NCI-H187 treated with DMSO at 0.1 percent for 48 hours (cell line): ENCODE measurements at places on chromosomes 5 and 9.

DNA sequence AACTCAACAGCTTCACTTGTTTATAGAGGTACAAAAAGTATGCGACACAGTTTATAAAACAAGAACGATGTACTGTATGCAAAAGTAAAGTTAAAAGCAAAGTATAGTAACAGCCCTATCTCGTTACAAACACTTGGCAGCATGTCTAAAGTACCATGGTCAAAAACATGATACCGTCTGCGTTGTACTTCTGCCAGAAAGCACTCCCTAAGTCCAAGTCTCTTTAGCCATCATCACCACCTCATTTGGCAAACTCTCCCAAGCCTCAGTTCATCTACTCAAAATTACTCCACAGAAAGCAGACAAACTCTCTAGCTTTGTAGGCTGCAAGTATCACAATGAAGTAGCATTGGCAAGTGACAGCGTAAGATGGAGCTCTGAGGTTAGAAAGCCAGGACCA is 73.4 kb downstream of the NFIB start:
- DNase-seq, result no peak

DNA sequence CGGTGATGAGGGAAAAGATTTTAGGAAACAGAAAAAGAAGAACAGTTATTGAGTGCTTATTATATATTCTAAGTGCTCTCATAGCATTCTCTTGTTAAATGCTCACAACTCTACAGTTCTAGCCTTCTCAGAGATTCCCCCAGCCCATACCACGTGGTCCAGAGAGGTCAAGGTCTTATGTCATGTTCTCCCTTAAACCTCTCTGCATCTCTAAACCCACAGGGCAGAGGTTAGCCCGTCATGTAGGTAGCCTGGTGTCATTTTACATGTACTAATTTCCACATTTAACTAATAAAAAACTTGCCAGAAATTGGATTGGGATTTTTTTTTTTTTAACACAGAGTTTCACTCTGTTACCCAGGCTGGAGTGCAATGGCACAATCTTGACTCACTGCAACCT is 178.0 kb downstream of the CEMIP2 start:
- no peak for DNase-seq

DNA sequence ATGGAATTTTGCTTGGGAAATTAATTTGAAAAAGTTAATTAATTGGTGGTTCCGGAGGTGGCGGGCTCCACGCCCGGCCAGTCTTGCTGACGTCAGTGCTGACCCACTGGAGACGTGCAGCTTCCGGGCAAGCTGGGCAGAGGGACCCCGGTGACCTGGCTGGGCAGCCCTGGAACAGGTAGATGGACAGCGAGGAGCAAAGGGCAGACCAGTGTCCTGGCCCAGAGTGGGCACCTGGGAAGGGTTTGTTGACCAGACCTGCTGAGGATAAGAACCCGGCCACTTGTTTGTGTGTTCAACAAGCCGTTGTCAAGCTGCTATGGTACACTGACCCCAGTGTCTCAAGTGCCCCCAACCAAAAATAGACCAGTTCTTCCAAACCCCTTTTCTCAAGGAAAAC is 17.5 kb downstream of the CXXC5 start:
- no peak for DNase-seq

DNA sequence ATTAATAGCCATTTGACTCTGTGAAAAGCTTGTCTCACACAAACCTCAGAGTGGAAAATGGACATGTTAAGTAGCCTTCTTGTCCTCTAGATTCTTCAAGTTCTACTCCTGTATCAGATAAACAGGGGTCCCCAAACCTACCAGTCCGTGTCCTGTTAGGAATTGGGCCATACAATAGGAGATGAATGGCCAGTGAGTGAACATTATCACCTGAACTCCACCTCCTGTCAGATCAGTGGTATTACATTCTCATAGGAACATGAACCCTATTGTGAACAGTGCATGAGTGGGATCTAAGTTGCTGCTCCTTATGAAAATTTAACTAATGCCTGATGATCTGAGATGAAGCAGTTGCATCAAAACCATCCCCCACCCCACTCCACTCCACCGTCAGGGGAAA is 136.3 kb downstream of the TMEM232 start:
- no peak for DNase-seq

- no peak for DNase-seq
Measured at GRCh38 chr5:135221696-135222095, 177.3 kb downstream of the MACROH2A1 start.

- DNase-seq, result no peak
Measured at GRCh38 chr5:96752341-96753016, 55.3 kb downstream of the ERAP1 start.

- DNase-seq, result no peak
Measured at GRCh38 chr9:101246691-101247090, 138.1 kb downstream of the BAAT start.

- DNase-seq, result no peak
Measured at GRCh38 chr5:98320343-98320742, 453.1 kb upstream of the RGMB start.

- peak; percentile 94 for DNase-seq
Measured at GRCh38 chr5:154197801-154198491, 7.4 kb downstream of the GALNT10 start.

DNA sequence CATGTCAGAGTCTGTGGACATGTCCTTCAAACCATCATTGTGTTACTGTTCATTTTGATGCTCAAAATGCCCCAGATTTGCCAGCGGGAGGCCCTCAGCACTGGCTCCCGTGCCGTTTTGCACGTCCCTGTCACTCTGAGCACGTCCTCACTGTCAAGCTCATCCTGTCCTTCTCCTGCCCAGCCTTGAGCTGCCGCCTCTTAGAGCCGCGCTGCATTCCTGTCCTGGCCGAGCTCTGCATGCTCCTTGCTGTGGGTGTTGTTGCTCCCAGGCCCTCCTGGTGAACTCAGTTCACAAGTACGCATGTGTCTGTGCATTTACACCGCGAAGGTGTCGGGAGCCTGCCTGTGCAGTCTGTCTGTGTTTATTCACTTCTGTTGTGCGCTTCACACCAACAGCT is 62.2 kb downstream of the WNK2 start:
- no peak for DNase-seq

DNA sequence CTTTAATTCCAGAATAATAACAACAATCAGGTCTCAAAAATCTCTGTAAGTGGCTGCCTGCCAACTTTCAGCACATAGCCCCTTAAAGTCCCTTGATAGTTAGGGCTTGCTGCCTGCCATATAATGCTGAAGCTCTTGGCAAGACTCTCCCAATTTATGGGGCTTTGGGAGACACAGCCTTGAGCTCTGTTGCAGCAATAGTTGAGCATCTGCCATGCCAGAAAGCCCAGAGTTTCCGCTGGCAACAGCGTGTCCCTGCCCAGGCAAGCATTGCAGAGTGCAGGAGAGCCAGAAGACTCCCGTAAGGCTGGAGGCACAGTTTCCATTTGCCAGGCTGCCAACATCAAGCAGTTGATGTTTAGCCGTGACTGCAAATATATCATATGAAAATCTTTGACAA is 678.5 kb upstream of the NUDT12 start:
- no peak for DNase-seq

DNA sequence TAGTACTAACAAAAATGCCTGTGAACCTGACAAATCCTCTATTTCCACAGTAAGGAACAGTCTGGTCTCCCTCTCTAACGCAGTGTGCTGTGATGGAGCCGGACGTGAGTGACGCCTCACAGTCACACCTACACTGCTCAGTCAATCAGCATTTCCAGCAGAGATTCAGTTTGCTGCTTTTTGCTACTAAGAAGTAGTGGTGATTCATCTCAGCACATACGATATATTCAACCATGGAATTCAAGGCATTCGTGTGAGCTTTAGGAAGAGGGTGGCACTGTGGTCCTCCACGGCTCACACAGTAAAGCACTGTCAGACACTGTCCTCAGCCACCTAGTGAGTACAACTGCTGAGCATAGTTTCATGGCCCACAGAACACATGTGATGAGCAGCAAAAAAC is 70.9 kb downstream of the SETX start:
- DNase-seq, result no peak

- no peak for DNase-seq
Measured at GRCh38 chr5:32805971-32806638, 95.0 kb downstream of the NPR3 start.

DNA sequence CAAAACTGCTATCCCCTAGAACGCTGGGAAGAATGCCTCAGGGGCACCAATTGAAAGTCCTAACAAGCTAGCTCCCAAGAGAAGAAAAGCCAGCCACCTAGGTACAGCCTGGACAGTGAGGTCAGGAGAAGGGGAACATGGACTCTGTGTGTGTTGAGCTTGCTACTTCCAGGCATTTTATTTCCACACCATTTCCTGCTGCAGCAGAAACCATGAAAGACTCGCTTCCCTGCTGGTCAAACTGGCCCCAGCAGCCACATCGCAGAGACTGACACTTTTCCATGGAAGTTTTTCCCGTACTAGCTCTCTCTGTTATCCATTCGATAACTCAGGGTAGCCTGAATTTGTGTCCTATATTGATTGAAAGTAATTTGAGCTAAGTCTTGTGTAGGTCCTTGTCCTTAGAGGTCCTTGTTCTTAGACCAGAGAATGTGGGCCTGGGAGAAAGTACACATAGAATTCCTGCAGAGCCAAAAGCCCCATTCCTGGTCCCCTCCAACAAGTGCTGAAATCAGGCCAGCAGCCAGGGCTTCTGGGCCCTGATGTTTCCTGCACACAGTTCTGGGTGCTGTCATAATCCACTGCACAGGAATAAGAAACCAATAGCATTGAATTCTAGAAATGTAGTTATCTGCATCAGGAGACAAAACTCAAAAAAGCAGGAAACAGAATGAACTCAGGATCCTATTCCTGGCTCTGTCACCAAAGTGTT is 96.6 kb downstream of the BRINP1 start:
- no peak for DNase-seq

GRCh38 chr5:132737982-132738681 is 786 bp upstream of the KIF3A start:
- no peak for DNase-seq

DNA sequence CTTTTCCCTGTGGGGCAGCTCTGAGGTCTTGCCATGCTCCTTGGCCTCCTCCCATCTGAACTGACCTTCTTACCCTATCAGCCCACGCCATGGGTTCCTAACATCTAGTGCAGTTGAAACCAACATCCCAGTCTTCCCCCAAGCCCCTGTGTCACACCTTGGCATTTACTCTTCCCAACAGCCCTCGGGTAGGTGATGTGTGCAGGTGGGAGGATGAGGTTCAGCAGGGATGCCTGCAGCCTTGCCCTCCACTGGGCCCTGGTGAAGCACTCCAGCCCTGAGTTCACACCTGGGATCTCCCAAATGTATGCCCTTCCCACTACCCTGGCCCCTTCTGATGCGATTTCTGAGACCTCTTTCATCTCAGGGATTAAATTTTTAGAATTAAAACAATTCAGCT is 15.5 kb downstream of the IRX2 start:
- DNase-seq, result no peak

DNA sequence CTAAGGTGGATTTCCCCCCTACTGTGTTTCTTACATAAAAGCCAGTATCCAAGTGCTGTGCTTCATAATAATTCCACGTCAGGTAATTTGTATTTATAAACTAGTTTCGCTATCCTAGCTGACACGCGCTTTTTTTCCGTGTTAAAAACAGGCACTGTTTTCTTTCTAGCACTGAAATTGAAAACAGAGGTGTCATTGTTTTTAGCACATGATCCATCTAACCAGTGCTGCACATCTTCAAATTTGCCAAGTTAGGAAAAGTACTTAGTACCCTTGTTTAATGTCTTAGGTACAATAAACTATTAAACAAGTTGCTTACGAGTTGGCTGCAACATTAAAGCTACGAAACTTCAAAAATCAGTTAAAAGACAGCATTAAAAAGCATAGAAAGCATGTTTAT is 49.9 kb downstream of the JMY start:
- DNase-seq, result no peak

DNA sequence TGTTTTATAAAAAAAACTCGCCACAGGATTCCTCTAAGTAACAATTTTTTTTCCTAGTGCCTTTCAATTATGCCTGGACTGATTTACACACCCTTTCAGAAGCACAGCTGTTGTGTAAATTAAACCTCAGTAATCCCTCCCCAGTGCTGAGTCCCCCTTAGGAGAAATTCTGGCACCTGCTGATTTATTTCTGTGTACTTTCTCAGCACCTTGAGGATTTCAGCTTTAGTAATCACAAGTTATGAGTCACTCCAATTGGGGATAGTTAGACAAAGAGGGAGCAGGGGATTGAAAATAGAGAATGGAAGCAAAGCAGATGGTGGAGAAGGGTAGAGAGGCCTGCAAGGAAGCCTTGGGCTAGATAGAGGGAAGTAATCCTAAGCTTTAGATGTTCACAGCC is 171.7 kb downstream of the TTLL11 start:
- no peak for DNase-seq

- DNase-seq, result no peak
Measured at GRCh38 chr5:90967443-90967842, 408.8 kb downstream of the ADGRV1 start.

GRCh38 chr5:158305861-158306260 is 446.9 kb upstream of the CLINT1 start:
- DNase-seq, result no peak

DNA sequence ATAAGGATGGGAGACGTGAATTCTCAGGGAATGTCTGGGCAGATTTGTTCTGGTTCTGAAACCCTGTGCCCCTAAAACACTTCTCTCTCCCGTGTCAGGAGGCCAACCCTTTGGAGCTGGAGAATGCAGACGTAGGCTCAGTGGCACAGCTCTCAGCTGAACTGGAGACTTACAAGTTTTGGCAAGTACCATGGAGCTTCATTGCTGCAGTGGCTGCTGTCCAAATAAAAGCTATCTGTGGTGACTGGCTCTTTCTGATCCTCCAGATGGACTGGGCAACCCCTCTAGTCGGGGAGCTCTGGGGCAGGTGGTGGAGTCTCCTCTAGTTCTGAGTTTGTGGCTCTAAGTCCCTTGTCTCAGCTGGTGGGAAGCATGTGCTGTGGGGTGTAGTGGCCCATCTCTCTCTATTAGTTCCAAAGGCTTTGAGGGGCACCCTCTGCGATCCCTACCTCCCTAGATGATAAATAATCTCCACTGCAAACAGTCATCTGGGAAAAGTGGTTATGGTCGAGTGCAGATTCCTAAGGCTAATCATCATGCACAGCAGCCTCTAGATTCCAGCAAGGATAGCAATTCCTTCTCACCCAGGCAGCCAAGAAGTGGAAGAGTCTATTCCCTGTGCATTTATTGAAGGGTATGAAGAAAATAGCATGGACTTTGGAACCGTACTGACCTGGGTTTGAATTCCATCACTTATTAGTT is 204.2 kb upstream of the KLF4 start:
- no peak for DNase-seq

DNA sequence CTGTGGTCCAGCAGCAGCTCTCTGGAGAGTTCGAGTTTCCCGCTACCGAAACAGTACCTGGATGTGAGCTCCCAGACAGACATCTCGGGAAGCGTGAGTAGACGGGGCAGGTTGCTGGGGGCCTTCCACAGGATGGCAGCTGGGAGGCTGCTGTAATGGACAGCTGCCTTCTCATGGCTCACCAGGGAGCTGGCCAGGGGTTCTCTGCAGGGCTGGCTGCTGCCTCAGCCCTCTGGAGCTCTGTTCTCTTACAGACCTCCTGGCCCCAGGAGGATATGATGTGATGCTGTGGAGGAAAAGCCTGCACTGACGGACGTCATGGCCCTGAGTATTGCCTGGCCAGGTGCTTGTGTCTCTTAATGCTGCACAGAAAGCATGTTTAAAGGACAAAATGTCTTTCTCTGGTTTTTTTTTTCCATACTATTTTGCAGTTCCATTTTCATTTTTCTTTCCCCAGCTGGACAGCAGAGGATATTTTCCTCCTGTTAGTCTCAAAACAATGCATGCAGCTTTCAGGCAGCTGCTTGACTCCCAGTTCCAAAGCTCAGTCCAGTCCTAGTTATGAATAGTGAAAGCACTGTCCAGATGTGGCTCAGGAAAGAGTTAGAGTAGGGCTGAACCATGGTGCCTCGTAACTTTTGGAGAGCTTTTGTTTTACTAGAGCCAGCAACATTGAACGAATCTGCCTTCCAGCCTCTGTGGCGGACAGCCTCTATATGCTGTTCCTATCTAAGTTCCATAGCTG is 77.5 kb upstream of the RARS1 start:
- no peak for DNase-seq
